ENCODE measurements at places on chromosomes 2 and 18.

DNA sequence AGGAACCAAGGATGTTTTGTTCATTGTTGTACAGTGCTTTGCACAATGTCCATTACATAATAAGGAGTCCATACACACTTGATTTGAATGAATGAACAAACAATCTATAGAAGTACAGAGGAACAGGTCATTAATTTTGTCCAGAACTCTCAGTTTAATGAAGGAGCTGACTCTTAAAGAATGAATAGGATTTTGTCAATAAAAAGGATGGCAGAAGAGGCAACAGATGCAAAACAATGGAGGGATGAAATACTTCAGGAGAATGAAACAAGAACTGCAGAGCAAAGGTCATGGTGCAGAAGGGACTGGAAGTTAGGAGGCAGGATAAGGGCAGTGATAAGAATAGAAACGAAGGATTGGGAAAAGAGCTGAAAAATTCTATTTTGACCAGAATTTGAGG lies 28.7 kb upstream of the COL5A2 start:
- no peak for DNase-seq

GRCh38 chr2:54371460-54372065 lies 84.6 kb upstream of the SPTBN1 start:
- DNase-seq: no peak

DNA sequence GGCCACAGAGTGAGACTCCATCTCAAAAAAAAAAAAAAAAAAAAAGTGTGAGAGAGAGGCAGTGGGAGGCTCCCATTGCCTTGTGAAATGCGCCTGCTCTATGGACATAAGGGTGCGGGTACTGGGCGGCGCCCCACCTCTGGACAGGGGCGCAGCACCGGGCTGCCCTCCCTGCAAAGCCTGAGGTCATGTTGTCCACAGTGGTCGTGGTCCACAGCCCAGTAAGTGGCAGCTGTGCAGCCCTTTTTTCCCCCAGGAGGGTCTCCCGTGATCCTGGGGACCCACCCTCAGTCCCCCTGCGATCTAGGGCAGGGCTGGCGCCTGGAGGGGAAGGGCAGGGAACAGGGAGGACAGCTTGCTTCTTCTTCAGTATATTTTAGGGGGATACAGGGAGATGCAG lies 37.8 kb downstream of the LPIN1 start:
- no peak for DNase-seq

DNA sequence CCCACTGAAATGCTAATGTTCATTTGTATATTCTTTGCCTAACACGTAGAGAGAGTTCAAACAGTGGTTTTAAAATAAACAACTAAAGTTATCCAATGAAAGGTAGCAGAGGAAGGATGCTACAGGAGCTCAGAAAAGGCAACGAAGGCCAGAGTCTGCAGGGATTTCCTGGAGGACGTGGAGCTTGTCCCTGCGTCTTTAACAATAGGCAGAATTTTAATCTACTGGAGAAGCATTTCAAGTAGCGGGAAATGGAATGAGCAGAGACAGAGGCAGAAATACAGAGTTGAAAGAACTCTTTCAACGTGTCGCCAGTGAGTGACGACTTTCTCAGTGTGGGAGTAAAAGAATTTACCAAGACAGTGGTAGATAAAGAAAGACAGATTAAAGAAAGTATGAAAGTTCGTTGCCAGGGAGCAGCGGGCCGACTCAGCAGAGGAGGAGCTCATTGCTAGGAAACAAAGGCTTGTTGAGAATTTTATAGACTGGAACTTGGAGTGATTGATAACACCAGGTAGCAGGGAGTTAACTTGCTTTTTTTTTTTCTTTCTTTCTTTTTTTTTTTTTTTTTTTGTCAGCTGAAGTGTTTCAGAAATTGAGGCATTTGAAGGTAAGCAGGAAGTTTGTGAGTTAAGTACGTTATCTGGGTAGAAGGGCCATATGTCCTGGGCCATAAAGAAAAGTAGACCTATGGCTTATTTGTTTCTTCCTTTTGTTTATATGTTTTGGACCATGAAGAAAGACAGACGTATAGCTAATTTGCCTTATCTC lies 625 bp upstream of the NBAS start:
- DNase-seq: no peak

DNA sequence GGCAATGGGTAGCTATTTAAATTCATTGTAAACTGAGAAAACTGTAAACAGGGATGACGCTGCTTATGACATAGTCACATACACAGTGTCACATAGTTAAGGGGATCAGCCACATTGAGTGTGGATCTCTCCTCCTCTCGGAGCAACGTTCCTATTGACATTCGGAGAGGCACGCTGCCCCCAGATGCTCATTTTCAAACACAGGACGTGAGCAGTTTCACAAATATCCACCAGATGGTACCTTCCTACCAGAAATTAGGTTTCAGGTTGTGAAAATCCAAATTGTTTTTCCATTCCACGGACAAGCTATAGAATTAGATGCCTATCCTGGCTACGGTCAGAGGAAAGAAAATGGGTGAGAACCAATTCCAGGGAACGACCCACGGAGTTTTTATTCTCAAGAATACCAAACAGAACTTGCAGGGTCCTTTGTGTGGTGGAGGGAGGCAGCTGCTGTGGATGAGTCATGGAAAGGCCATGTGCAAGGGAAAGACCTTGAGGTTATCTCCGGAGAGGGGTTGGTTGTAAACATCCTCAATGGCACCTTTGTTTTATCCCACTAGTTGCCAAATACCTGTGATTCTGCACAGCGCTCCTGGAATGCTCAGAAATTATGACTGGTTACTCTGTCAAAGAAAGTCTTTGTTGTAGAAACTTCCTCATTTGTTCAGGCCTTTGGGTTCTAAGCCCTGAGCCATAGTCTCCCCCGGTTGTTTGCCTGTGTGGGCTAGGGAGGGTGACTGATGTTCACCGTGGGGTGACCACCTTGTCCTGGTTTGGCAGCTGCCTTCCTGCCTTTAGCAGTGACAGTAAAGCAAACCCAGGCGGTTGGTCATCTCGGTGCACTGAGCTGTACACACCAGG lies 88.0 kb downstream of the ACTR3 start:
- no peak for DNase-seq

- no peak for DNase-seq
Observed at GRCh38 chr2:238527565-238527964, 100.8 kb downstream of the ASB1 start.

GRCh38 chr18:55903911-55904310 lies 315.9 kb upstream of the TCF4 start:
- no peak for DNase-seq

DNA sequence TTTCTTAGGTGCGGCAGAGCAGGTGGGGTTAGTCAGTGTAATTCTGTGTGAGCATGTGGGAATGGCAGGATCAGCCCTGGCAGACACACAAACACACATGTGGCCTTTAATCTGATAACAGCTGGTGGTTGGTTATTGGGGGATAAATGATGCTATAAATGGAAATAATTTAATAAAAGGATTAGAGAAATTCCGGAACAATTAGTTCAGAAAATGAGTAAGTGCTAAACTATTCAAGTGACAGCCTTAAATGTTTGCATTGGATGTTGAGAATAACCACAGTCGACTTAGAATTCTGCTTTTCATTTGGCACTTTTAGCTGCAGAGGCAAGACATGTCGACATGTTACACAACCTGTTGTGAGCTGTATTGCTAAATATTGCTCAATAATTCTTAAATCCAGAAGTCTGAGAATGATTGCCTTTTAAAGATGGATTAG lies 7.2 kb downstream of the SMYD1 start:
- no peak for DNase-seq

GRCh38 chr2:106781196-106781595 lies 104.8 kb downstream of the ST6GAL2 start:
- DNase-seq: no peak

DNA sequence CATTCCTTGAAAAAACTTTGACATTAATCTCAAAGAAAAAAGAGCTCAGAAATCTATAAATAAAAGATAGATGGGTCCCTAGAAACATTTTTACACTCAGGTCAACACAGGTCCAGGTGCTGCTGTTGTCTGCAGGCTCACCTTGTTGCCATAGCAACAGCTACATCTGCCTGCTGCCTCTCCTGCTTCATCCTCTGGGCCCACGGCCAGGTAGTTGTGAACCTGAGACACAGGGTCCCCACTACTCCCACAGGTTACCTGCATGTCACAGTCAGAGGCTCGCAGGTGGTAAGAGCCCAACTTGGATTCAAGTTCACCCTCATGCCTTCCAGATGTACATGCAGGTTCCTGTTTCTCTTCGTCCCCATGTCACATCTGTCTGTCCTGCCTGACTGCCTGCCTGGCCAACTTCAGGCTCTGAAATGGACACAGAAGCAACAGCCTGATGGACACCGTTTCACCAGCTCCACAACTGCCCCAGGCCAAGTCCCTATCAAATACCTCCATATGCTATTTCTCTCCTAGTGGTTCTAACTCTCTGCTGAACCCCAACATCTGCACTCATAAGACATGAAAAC lies 88.3 kb upstream of the SALL3 start:
- no peak for DNase-seq

DNA sequence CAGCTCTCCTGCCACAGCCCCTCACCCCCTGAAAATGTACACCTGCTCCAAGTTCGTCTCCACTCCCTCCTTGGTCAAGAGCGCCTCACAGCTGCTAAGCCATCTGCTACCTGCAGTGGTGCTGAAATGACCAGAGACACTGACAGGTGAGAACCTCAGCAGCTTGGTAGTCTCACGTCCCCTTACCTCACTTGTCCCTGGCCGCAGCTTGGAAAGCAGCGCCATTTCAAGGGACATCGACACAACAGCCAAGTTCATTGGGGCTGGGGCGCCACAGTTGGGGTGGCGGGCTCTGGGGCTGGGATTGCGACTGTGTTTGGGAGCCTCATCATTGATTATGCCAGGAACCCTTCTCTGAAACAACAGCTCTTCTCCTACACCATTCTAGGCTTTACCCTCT lies 47.5 kb downstream of the ANKRD44 start:
- DNase-seq: no peak

GRCh38 chr2:69244882-69245281 lies 142.1 kb downstream of the GFPT1 start:
- DNase-seq: no peak

DNA sequence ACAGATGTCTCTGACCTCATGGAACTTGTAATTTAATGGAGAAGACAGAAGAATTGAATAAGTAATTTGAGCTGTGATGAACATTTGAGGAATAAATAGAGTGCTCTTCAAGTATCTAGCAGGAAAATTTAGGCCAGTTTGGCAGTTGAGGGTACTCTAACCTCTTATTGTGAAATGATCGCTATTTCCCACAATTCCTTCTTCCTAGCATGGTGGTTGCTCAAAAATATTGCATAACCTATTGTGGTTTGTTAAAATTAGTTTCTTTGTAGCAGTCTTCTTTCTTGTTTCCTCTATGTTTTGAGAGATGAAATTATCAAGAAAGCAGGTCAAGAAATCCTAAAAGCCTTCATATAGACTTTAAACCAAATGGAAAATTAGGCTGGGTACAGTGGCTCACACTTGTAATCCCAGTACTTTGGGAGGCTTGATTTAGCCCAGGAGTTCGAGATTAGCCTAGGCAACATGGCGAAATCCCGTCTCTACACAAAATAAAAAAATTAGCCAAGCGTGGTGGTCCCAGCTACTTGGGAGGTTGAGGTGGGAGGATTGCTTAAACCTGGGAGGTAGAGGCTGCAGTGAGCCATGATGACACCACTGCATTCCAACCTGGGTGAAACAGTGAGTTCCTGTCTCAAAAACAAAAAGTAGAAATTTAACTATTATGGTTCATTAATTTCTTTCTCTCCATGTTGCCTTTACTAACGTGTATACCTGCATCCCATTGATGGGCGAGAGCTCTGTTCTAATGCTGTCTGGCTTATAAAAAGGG lies 58.7 kb downstream of the RBKS start:
- DNase-seq: no peak

- DNase-seq: no peak
Observed at GRCh38 chr18:32502014-32502413, 31.3 kb upstream of the GAREM1 start.

DNA sequence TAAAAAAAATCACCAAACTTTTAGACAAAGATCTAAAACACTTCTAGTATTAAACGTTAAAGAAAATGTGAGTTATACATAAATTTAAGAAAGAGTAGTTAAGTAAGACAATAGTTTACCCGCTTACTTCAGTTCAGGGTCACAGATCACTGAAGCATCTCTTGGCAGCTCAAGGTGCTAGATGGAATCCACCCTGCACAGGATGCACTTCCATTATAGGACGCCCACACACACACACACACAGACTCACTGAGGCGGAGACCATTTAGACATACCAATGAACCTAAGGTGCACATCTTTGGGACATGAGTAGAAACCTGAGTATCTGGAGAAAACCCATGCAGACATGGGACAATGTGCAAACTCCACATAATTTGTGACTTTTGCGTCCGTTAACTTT lies 630.6 kb upstream of the ZNF804A start:
- DNase-seq: no peak

GRCh38 chr2:100820523-100821254 lies 750 bp downstream of the NPAS2 start:
- no peak for DNase-seq

DNA sequence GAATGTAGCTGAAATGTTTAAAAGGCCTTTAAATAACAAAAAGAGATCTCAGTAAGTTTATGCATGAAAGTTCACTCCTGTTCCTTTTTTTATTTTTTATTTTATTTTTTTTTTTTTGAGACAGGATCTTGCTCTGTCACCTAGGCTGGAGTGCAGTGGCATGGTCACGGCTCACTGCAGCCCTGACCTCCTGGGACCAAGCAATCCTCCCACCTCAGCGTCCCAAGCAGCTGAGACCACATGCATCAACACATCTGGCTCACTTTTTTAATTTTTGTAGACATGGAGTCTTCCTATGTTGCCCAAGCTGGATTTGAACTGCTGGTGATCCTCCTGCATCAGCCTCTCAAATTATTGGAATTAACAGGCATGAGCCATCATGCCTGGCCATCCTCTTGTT lies 84.3 kb downstream of the KANSL1L start:
- no peak for DNase-seq

DNA sequence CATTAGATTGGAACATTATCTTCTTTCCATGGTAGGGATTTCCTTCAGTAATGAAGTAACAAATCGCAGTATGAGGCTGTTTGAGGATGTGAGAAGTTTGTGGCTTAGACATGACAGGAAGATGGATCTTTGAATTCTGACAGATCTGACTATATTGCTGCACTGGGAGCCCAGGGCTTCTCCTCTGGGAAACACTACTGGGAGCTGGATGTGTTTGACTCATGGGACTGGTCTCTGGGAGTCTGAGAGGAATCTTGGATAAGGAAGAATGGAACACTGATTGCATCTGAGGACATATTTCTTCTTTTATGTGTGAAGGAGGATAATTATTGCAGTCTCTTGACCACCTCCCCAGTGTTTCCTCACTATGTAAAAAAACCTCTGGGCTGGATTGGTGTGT lies 77.2 kb upstream of the ST6GAL2 start:
- DNase-seq: no peak

DNA sequence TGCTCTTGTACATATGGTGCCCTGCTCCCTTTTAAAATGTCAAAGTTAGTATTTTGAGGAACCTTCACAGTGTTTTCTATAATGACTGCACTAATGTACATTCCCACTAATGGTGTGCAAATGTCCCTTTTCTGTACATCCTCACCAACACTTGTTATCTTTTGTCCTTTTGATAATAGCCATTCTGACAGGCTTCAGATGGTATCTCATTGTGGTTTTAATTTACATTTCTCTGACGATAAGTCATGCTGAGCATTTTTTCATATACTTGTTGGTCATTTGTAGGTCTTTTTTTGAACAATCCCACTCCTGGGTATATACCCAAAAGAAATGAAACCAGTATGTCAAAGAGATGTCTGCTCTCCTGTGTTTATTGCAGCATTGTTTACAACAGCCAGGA lies 268.3 kb downstream of the FBXO15 start:
- DNase-seq: no peak

GRCh38 chr2:234661175-234661574 lies 164.3 kb upstream of the ARL4C start:
- no peak for DNase-seq

- DNase-seq: no peak
Observed at GRCh38 chr2:19474128-19474527, 115.7 kb upstream of the OSR1 start.
